ENCODE measurements at places on chromosomes 4 and X.

- DNase-seq: no peak
Observed at GRCh38 chr4:8459867-8460445, 19.4 kb downstream of the TRMT44 start.

- DNase-seq: no peak
Observed at GRCh38 chr4:6301732-6302442, 32.2 kb downstream of the WFS1 start.

DNA sequence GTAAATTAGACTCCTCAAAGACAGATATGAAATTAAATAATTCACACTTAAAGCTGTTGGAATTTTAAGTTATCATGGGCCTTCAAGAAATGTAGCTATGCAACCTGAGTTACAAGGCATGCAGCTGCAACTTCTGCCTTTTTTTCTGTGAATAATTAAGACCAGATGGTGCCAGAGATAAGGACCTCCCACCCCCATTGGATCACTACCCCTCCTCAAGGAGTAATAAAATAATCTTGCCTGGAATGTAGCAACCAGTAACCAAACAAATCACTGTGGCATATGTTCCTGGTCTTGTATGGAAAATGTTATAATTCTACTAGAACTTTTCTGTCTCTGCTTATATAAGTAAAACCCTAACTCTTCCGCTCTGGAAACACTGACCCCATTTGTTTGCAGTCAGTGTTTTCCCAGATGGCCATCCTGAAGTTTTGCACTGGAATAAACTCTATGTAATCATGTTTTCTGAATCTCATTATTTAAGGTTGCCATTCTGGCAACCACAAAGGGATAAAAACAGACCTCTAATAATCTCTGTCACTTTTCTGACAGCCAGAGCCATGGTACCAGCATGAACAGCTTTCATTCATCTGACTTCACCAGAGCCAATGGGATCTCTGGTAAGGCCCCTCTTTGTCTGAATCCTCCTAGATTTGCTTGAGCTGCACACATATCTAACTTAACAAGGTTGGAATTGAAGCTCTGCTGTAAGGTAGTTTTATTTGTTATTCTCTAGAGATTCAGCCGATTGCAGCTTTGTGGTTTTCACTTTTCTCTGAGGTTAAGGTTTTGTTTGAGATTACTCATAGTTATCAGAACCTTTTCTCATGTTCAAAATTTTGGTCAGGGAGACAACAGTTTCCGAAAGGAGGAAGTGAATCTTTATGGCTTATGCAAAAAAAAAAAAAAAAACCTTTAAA is 274.6 kb downstream of the NAF1 start:
- no peak for DNase-seq

- no peak for DNase-seq
Observed at GRCh38 chr4:143302536-143302935, 34.1 kb upstream of the GAB1 start.

GRCh38 chr4:114019969-114020358 is 40.5 kb upstream of the ARSJ start:
- DNase-seq: no peak

GRCh38 chr4:157220371-157220881 is at the start of gene GRIA2:
GRIA2 (plus strand) TSS chr4:157220728; CDS start chr4:157221043, 315 bp downstream.
- no peak for DNase-seq

GRCh38 chr4:73053076-73053475 is 16.4 kb downstream of the COX18 start:
- DNase-seq: no peak

DNA sequence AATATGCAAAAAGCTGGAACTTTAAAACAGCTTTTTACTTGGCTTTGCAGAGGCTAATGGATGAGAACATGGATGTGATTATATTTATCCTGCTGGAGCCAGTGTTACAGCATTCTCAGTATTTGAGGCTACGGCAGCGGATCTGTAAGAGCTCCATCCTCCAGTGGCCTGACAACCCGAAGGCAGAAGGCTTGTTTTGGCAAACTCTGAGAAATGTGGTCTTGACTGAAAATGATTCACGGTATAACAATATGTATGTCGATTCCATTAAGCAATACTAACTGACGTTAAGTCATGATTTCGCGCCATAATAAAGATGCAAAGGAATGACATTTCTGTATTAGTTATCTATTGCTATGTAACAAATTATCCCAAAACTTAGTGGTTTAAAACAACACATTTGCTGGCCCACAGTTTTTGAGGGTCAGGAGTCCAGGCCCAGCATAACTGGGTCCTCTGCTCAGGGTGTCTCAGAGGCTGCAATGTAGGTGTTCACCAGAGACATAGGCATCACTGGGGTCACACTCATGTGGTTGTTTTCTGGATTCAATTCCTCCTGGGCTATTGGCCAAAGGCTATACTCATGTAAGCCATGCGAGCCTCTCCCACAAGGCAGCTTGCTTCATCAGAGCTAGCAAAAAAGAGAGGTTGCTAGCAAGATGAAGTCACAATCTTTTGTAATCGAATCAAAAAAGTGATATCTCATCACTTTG is 15.6 kb downstream of the TLR8 start:
- no peak for DNase-seq

GRCh38 chr4:600850-601515 is 24.4 kb upstream of the PDE6B start:
- DNase-seq: peak; percentile 76

- peak; percentile 2 for DNase-seq
Observed at GRCh38 chr4:53653484-53654053, 62.3 kb upstream of the LNX1 start.

DNA sequence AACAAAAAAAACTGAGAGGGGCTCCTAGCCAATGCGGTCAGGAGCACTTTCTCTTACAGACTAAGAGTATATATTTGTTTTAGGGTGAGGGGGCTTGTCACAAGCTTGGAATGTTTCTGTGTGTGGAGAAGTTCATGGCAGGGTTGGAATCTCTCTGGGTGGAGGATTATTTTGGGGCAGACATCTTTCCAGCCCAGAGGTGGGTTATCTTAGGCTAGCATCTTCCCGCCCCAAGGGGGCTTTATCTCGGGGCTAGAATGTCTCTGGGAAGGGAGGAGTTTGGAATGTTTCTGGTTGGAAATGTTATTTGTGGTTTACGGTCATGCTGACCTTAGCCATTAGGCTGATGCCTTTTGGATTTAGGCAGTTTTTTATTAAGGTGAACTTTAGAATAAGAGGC is 205.7 kb downstream of the RELL1 start:
- DNase-seq: no peak

GRCh38 chr4:78179196-78179595 is 122.1 kb downstream of the FRAS1 start:
- no peak for DNase-seq

DNA sequence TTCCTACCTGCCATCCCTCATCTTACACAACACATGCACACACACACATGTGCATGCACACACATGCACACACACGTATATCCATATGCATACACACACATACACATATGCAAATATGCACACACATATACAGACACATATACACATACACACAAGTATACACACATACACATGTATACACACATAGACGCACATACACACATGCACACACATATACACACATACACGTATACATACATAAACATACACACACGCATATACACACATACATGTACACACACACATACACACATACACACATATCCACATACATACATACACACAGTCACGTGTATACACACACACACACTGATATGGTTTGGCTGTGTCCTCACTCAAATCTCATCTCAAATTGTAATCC is 37.0 kb upstream of the AFAP1 start:
- no peak for DNase-seq

DNA sequence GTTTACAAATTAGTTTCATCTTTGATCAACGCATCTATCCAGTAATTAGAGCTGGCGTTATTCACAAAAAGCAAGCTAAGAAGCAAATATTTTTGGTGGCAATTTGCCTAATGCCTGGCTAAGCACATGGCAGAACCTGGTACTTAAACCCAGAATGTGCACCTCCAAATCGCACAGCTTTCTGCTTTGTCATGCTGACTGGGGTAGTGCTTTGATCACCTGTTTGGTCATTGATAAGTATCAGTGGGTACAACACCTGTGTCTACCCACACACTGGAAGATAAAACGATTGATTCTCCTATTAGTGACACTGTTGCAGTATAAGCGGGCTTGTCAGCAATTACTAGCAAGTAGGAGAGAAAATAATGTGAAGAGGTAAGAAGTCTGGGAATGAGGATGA is 1.9 kb downstream of the NUDT6 start:
- DNase-seq: no peak

GRCh38 chr4:77348815-77349214 is 191.8 kb downstream of the CCNG2 start:
- no peak for DNase-seq

DNA sequence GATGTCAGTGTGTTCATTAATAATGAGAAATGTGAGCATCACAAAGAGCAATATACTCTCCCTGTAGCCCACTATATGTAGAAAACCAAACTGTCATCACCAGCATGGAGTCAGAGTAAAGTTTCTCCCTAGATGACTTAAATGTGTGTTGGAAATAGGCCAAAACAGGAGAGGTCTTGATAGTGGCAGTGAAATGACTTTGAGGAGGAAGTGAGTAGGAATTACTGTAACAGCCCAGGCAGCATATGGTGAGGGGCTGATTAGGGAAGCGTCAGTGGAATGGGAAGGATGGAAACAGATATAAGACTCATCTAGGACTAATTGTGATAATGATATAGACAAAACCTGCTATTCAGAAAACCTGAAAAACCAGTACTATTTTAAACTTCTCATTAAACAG is 83.9 kb downstream of the ATXN3L start:
- DNase-seq: no peak

GRCh38 chr4:11426731-11427120 is 2.0 kb downstream of the HS3ST1 start:
- DNase-seq: no peak

GRCh38 chrX:8084006-8084405 is 87.1 kb downstream of the VCX2 start:
- no peak for DNase-seq

- DNase-seq: no peak
Observed at GRCh38 chr4:101993002-101993841, 202.7 kb downstream of the BANK1 start.

GRCh38 chrX:7261672-7262332 is 113.8 kb upstream of the PUDP start:
- DNase-seq: no peak

DNA sequence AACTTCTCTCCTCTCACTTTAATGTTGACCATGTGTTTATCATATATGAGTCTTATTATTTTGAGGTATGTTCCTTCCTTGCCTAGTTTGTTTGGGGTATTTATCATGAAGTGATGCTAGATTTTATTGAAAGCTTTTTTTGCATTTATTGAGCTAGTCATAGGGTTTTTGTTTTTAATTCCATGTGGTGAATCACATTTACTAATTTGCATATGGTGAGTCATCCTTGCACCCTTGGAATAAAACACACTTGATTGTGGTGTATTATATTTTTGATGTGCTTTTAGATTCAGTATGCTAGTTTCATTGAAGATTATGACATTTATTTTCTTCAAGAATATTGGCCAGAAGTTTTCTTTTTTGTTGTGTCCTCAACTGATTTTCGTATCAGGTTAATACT is 464.6 kb downstream of the PCDH18 start:
- DNase-seq: no peak

DNA sequence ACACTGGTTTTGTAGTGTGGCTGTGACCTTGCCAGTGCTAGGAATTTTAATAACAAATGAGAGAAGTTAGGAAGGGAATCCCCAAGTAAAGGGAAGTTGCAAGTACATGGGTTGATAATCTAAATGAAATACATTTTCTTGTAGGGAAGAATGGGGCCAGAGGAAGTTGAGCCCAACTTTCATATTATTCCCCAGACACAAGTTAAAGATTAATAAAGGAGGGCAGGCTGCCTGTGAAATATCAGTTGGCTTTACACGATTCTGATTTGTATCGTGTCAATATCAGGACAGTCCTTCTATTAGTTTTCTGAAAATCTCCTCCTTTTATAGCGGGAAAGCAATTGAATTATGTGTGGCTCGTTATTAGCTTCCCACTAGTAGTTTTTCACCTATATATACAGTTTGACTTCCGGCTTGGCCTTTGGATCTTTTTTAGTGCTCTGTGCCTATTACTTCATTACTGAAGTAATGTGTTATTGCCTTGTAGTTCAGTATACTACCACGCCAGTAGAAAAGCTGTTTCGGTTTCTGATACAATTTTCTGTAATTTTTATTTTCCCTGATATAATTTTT is 1.7 kb downstream of the PDLIM5 start:
- peak; percentile 55 for DNase-seq

DNA sequence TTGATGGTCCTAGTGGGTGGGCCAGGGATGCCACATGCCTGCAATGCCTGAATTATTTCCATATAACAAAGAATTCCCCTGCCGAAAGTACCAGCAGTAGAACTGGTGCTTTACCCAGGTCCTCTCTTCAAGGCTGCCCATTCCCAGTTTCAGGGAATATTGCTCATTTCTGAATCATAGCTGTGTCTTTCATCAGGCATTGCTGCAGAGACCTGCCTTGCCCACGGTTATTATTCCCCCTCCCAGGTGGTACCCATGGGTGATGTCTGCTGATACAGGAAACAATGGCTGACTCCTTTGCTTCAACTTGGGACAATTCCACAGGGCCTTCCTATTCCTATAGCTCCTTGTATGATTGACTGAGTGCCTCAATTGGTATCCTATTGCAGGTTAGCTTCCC is 9.7 kb upstream of the IQCM start:
- DNase-seq: no peak

DNA sequence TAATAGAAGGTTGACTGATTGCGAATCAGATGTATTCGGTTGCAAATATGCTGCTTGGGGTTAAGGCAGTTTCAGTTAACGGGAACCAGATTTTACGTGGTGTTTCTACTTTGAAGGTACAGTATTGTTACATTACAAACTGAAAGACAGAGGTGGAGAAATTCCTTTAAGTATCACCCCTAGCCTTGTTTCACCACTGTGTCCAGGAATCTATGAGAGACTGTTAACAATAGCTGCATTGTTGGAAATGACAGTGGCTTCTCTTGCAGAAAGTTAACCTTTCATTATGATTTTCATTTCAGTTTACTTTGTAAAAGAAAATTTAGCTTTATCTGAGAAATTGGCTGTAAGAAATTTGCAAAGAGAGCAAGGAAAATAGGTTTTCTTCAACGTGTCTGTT is 2.6 kb downstream of the CDKL5 start:
- DNase-seq: no peak

- DNase-seq: no peak
Observed at GRCh38 chrX:18949291-18949943, 34.5 kb downstream of the PHKA2 start.
